CD4-positive, alpha-beta memory T cell (primary cell): ENCODE measurements at places on chromosomes 1 and 21.
A peak's percentile ranks its signal among the peaks of the same experiment; 100 is the strongest.

- no peak for DNase-seq
Measured at GRCh38 chr1:29655145-29655544, 418.8 kb downstream of the PTPRU start.

- no peak for DNase-seq
Measured at GRCh38 chr1:114021665-114022099, 42.4 kb downstream of the OLFML3 start.

- no peak for DNase-seq
Measured at GRCh38 chr1:63746129-63746864, 27.5 kb upstream of the ROR1 start.

- DNase-seq: no peak
Measured at GRCh38 chr1:184152434-184152898, 100.9 kb downstream of the TSEN15 start.

- DNase-seq: no peak
Measured at GRCh38 chr1:210646258-210646616, 317.5 kb downstream of the HHAT start.

- no peak for DNase-seq
Measured at GRCh38 chr1:235906436-235906835, 39.7 kb upstream of the LYST start.

GRCh38 chr21:44800971-44801467, 601 bp downstream of the UBE2G2 start:
- peak; percentile 49 for DNase-seq

- DNase-seq: no peak
Measured at GRCh38 chr1:30328401-30329262, 394.8 kb downstream of the MATN1 start.

GRCh38 chr1:44890007-44890406, 47.0 kb upstream of the PTCH2 start:
- no peak for DNase-seq

GRCh38 chr1:58084266-58084665, 462.3 kb downstream of the OMA1 start:
- no peak for DNase-seq

DNA sequence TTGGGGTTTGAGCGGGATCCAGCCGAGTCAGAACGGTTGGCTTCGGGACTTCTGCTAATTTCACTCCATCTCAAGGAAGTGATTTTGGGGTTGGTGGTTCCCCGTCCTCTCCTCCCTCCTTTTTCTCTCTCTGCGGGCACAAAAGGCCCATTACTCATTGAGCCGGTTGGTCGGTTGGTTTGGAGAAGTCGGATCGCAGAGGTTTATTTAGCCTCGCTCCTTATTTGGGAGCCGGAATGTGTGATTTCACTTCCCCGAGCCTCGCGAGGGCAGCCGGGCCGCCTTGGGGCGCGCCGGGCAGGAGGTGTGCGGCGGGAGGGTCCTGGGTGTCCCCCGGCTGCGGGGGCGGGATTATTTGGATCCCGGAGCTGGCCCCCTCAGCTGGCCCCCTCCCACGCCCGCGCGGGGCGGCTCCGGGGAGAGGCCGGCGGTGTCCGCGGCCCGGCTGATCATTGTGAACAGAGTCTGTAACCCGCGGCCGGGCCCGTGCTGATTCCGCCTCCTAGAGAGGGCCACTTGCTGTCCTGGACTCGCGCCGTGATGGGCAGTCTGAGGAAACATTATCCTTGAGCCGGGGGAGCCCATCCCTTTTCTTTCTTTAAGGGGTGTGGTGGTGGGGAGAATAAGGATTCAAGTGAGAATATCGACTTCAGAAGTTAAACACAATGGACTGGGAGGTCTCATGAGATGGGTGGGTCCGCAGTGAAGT, 1.2 kb downstream of the MAPKAPK2 start:
- peak; percentile 58 for DNase-seq

GRCh38 chr1:17520041-17520440, 19.5 kb upstream of the ARHGEF10L start:
- DNase-seq: no peak

- no peak for DNase-seq
Measured at GRCh38 chr1:60553730-60554129, 480.2 kb upstream of the C1orf87 start.

DNA sequence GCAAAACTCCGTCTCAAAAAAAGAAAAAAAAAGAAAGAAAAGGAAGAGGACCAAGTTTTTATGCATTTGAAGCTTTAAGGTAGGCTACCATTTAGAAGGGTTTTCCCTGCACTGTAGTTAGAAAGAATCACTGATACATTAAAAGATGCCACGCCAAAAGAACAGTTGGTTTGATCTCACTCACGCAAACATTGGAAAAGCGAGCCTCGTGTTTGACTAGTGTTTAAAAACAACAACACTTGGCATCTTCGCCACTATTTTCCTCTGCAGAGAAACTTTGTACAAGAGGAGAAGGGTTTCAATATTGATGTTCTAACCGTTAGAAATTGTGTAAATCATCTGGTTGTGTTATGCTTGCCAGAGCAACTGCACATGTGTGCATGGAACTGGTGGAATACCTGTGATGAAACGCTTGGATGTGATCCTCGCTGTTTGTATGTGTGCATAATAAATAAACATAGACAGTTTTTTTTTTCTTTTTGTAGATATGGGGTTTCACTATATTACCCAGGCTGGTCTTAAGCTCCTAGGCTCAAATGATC, 24.0 kb upstream of the CAMTA1 start:
- no peak for DNase-seq

- peak; percentile 56 for DNase-seq
Measured at GRCh38 chr1:110106013-110106941, 6.0 kb upstream of the UBL4B start.

DNA sequence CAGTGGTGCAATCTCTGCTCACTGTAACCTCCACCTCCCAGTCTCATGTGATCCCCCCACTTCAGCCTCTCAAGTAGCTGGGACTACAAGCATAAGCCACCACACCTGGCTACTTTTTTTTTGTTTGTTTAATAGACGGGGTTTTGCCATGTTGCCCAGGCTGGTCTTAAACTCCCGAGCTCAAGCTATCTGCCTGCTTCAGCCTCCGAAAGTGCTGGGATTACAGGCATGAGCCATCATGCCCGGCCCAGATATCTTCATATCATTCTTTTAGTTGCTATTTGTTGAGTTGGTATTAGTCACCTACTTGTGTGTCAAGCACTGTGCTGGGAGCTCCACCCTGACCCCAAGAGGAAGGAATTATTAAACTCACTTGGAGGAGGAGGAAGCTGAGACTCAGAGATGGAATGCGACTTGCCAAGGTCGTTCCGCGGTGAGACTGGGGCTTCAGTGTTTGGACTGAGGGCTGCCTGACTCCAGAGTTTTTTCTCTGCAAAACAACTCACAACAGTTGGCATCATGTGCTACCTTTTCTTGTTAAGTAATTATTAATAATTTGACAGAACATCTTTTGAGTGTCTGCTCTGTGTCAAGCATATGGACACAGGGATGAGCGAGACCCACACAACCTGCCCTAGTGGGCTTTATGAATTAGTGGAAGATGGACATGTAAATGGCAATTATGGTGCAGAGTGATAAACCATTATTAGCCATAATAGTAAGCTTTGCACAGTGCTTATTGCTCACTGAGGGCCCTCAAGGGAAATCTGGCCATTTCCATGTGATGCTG, 132.0 kb downstream of the FOXD2 start:
- no peak for DNase-seq

GRCh38 chr1:225735252-225736149, 42.1 kb upstream of the SRP9 start:
- DNase-seq: no peak

DNA sequence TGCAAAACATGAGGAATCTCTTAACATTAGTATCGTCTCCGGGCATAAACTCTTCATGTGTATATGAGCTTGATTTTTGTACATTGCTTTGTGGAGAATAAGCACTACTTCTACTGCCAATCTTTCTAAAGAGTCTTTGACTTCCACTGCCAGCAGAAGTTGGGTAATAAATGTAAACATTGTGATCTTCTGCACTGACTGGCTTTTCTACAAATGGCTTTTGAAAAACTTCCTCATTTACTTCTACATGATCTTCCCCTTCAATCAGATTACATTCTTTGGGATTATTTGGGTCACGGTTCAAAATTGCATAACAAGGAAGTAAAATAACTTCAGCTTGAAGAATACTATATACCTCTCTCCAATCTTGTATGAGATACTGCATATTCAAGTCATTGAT, 30.4 kb upstream of the SLC44A5 start:
- DNase-seq: no peak

DNA sequence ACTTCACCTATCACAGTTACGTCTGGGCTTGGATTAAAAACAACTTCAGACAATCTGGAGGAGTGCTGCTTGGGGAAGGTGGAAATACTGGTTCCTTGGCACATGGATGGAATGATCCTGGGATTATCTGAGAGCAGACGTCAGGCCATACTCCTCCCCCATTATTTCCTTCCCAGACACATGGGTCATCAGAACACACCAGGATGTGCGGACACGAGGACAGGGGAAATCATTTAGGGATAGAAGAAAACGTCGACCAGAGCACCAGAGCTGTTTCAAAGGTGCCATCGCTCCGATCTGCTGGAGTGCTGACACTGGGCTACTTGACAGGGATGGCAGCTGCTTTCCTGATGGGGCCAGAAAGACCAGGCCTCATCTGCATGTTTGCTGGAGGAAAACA, 31.8 kb upstream of the ANGPTL7 start:
- no peak for DNase-seq

DNA sequence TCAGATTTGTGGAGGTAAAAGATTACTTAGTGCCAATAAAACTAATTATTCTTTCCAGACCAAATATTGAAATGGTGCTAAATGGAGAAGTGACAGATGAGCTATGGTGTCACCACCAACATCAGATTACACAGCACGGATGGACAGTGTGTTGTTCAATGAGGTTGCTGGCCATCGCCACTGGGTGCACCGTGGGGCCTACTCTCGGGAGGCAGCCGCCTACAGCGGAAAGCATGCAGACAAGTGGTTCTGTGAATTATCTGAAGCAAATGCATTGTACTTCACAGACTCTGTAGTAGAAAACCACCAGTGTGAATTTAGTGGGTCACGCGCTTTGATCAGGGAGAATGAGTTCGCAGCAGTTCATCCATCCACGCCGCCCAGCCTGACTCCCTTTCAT, 42.3 kb downstream of the GNG4 start:
- DNase-seq: no peak

DNA sequence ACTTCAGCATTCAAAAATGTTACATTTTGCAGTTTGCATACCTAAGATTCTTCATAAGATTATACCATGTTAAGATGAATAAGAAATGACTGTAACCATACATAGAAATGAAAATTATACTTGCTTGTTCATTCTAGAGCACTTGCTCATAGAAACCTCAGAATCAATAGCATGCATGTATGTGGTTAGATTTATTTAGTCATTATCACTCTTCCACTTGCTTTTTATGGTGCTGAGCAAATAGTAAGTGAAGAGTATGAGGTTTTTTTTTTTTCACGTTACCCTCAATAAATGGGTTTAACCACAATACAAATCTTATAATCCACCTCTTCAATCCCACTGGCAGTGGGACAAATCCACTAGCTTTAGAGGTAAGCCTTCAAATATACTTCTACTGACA, 84.7 kb downstream of the LRRC53 start:
- no peak for DNase-seq

DNA sequence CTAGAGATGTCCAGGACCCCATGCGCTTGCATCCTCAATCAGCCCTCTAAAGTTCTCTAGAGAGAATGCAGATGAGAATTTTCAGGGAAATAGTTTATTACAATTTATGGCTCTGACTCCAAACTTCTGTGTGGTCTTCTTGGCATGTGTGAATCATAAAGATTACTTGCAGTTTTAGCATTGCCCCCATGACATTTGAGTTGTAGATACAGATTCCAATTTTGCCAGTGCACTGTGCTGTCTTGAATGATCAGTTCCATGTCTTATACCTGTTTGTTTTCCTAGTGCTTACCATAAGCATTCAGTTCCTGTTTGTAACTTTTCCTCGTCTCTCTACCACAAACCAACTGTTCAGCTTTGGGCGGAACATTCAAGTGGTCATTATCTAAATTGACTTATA, 4.8 kb downstream of the KRTAP21-3 start:
- DNase-seq: no peak

DNA sequence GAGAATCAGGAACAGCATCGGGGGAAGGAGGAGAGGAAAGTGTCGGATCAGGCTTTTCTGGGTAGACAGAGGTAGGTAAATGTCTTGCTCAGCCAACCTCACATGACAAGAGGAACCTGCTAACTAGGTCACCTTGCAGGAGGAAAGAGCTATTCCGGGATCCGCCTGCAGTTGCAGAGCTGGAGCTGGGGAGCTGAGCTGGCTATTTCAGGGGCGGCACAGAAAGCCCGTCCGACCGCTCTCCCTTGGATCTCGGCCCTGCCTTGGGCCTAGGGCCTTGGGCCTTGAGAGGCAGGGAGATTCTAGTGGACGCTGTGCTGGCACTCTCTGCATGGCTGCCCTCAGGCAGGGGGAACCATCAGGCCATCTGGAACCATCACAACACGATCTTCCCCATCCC, 56.5 kb upstream of the CTPS1 start:
- DNase-seq: no peak

DNA sequence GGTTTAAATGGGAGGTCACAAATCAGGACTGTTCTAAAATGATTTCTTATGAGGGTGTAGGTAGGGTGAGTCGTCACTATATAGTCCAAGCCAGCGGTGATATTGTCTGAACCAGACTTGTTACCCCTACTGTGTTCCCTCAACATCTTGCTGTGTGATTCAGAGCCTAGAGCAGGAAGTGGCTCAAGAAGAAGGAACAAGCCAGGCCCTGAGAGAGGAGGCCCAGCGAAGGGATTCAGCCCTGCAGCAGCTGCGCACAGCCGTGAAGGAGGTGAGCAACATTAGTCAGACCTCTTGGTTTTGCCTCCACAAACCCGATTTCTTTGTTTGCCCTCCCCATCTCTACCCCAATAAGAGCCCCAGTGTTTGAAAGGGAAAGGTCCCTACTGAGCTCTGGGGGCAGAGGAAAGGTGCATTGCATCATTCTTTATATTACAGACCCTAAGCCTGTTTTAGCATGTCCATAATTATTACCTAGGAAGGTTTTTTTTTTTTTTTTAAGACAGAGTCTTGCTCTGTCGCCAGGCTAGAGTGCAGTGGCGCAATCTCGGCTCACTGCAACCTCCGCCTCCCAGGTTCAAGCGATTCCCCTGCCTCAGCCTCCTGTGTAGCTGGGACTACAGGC, 5.0 kb upstream of the SH3BGRL3 start:
- DNase-seq: no peak

- no peak for DNase-seq
Measured at GRCh38 chr1:227378871-227379554, 60.7 kb upstream of the CDC42BPA start.

GRCh38 chr21:42674351-42674940, 21.0 kb downstream of the PDE9A start:
- no peak for DNase-seq

- no peak for DNase-seq
Measured at GRCh38 chr1:32335535-32335789, 571 bp downstream of the MARCKSL1 start.

GRCh38 chr1:185674201-185674600, 60.0 kb upstream of the HMCN1 start:
- DNase-seq: peak; percentile 31

DNA sequence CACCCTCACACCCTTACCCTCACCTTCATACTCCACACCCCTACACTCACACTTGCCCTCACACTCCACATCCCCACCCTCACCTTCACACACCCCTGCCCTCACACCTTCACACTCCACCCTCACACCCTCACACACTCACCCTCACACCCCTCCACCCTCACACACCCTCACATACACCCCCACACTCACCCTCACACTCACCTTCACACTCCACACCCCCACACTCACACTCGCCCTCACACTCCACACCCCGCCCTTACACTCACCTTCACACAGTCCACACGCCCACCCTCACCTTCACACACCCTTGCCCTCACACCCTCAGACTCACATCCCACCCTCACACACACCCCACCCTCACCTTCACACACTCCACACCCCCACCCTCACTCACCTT, 43.6 kb upstream of the EDN2 start:
- no peak for DNase-seq

GRCh38 chr1:235791532-235792060, 75.1 kb downstream of the LYST start:
- no peak for DNase-seq
